ENCODE measurements at places on chromosomes 6 and 20. TPM values are rescaled to one million over a fixed set of nuclear protein-coding genes. Genes with fewer than 3 reads are reported as not detected.

- no peak for DNase-seq
These were observed 8.0 kb upstream of the NKX2-2 start for GRCh38 chr20:21521596-21522480.

GRCh38 chr20:50193199-50193835 lies 2.7 kb downstream of the CEBPB start:
- no peak for DNase-seq

DNA sequence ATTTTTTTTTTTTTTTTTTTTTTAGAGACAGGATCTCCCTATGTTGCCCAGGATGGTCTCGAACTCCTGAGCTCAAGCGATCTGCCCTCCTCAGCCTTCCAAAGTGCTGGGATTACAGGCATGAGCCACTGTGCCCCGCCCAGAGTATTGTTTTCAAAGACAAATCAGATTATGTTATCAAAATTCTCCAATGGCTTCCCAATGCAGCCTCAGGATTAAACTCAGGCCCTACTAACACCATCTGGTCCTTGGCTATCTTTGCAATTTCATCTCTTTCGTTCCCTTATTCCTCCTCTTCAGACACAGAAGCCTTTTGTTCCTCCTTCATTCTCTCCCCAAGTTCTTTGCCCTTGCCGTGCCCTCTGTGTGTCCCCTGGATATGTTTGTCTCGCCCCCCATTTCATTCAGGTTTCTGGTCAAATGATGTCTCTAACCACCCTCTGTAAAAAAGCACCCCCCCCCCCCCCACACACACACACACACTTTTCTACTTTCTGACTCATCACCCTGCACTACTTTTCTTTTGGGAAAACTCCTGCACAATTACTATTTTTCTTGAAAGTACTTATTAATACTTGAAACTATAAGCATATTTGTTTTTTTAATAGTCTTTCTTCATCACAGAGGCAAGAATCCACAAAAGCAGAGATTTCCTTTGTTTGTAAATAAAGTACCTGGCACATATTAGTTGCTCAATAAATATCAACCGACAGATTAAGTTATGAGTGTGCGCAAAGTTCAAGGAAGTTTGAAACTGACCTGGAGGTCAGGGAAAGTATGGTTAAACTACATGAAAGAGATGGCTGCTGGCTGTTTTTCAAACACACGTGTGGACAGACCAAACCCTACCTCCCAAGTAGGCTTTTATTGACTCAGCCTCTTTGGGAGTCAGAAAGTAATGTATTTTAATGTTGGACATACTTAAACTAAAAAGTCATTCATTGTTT lies 16.7 kb downstream of the BTN1A1 start:
- DNase-seq, result no peak

The SYCP2 gene
- total RNA-seq, result 56.0 TPM

The ARMH2 gene
- not detected for total RNA-seq

The HDGFL1 gene
- total RNA-seq, result not detected
